NCI-H2171 (cell line): ENCODE measurements at places on chromosomes 5 and 9.
A peak's percentile ranks its signal among the peaks of the same experiment; 100 is the strongest.

DNA sequence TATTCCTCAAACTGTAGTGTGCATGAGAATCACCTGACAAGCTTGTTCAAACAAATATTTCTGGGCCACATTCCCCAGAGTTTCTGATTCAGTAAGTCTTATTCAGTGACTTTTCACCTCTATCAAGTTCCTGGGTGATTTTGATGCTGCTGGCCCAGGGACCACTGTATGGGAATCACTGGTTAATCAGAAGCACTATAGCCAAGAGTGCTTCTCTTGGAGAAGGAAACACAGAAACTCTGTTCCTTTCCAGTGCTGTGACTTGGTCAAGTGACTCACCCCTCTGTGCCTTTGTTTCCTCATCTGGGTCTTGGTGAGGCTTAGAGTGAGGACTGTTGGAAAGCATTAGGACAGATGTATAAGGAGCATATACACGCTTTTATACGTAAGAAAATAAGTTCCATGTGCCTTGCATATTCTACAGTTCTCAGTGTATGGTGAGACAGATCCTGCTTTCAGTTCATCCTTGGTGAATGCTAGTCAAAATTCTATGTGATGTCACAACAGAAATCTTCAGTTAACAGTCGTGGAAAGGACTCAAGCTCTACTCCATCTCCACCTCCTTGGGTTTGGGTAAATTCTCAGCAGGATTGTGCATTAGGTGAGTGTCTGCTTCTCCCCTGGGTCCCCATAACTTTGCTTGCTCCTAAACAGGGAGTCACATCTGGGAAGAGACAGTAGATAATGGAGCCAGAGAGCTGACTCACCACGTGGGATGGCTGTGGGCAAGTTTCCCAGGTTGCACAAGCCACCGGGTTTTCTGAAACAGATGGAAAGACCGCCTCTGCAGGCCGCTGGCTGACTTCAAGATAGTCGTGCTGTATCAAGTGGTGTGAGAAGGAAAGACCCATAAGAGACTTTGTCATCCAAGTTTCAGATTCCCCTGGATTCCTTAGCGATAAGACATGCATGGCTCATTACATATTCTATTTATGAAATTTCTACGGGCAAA is 117.0 kb downstream of the NXNL2 start:
- DNase-seq = no peak

DNA sequence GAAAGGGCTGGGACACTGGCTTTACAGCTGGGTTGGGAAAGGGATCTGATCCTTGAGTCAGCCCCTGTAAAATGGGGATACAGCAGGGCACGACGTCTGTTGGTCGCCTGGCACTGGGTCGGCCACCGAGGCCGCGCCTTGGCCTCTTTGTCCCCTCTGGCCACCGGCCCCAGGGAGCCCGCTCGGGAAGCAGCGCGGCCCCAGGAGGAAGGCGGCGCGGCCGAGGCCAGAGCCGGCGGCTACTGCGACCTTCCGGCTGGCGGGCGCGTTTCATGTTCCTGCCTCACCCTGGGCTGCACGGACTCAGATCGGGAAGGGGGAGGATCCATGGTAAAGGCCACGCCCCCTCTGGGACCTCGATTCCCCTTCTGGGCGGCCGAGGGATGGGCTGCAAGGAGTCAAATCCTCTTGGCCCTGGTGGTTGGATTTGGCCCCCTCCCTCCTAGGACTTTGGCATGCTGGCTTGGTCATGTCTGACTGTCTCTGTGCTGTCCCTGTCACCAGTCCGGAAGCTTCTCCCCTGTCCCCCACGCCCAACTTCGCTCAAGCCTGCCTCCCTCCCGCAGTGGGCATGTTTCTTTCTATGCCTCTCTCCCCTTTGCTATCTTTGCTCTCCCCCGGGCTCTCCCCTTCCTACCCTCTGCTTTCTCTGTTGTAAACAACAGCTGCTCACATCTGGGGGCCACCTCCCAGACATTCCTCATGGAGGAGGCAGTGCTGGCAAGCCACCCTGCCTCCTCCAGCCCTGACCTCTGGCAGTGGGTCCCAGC is 25.8 kb downstream of the FPGS start:
- no peak for DNase-seq

- no peak for DNase-seq
Measured at GRCh38 chr5:108046955-108047670, 334.8 kb downstream of the FBXL17 start.

DNA sequence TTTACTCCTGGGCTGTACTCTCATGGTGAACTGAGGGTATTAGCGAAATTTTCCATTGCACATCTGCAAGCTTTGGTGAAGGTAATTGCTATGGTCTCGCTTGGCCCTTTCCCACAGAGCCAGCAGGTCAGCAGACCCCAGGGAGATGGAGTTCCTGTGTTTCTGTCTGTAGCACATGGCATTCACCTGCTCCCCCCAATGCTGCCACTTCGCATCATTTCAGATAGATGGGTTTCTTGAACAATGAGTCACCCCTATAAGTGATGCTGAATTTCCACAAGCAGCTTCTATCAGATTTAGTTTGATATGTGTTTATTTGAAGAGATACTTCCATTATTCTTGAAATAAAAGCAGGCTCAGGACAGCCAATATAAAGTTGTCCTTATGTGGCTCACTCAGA is 117.8 kb downstream of the ERCC6L2 start:
- DNase-seq = no peak

GRCh38 chr5:142368529-142368928 is 43.7 kb upstream of the SPRY4 start:
- DNase-seq = no peak

- no peak for DNase-seq
Measured at GRCh38 chr5:56827049-56827448, 11.7 kb downstream of the MAP3K1 start.

GRCh38 chr9:133715866-133716563 is 22.1 kb downstream of the SARDH start:
- peak; percentile 53 for DNase-seq

- no peak for DNase-seq
Measured at GRCh38 chr5:68002836-68003235, 212.7 kb upstream of the PIK3R1 start.

DNA sequence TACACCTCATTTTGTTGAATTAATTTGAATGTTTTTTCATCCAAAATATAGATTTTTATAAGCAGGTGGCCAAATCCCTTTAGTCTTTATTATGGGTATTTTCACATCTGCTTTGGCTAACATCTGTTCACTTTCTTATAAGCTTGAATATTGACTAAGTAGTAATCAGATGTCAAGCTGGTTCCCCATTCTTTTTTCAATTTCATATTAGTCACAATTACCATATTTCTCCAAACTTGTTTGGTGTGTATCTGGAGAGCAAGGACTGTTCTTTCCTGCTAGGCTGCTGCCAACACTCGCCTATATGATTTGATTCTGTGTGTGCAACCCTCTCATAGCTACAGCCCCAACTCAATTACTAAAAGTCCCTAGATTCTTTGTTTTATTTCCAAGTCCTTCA is 608.5 kb downstream of the PSAT1 start:
- DNase-seq = no peak

- no peak for DNase-seq
Measured at GRCh38 chr5:11540112-11540511, 364.1 kb downstream of the CTNND2 start.

DNA sequence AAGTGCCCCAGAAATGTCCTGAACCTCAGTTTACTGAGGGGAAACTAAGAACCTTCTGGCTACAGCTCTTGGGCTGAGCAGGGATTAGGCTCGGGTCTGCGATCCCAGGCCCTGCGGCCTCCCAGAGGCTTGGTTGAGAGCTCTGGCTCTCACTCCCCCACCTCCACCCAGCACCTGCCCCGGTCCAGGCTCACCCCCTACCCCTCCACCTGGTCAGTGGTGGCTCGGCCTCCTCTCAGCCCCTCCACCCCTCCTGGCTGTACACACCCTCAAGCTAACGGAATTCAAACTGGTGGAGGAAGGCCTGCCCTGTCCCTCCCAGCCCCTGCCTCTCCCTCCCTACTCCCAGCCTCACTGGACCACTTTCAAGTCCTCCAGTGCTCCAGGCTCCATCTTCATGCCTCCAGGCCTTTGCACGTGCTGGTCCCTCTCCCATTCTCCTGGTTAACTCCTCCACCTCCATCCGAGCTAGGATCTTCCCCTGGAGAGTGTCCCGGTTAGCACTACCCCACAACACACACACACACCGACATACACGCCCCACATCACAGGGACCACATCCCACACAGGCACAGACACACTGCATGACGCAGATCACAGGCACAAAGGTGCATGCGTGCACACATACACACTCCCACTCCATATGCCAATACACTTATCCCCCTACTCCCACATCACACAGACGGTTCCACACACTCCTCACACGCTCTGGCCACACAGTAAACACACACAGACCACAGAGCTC is 130.9 kb downstream of the C9orf50 start:
- no peak for DNase-seq

GRCh38 chr5:42880496-42881150 is 68.9 kb upstream of the SELENOP start:
- DNase-seq = no peak

DNA sequence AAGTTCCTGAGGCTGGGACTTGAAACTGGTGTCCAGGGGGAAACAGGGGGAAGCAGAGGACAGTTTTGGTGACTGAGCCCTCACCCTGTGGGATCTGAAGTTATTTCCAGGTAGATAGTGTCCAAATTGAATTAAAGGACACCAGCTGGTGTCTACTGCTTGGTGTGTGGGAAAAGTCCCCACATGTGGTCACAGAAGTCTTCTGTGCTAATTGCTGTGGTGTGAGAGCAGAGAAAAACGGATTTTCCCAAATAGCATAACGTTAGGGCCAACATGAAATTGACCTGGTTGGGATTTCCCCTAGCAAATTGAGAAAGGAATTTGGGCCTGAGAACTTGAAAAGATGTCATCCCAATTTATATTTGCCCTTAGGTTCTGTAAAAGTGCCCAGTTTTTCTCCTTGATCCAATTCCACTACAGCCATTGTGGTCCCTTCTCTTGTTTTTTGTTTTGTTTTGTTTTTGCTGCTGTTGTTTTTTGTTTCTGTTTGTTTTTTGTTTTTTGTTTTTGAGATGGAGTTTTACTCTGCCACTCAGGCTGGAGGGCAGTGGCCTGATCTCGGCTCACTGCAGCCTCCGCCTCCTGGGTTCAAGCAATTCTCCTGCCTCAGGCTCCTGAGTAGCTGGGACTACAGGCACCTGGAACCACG is 5.6 kb upstream of the STARD4 start:
- DNase-seq = no peak

DNA sequence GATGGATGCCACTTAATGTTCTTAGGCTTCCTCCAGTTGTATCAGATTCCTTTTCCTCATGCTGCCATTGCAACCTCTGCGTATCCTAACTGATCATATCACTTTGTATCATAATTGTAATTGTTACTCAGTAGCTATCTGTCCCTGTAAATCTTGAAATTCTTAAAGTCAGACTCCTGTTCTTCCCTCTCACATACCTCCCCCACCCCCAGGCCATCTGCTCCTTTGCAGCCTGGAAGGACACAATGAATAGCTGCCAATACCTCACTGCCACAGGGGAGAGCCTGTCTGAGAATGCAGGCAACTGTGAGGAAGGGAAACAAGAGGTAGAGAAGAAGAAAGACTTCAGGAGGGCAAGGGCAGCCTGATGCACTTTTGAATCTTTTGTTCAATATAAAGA is 228.5 kb downstream of the ENC1 start:
- DNase-seq = peak; percentile 34

DNA sequence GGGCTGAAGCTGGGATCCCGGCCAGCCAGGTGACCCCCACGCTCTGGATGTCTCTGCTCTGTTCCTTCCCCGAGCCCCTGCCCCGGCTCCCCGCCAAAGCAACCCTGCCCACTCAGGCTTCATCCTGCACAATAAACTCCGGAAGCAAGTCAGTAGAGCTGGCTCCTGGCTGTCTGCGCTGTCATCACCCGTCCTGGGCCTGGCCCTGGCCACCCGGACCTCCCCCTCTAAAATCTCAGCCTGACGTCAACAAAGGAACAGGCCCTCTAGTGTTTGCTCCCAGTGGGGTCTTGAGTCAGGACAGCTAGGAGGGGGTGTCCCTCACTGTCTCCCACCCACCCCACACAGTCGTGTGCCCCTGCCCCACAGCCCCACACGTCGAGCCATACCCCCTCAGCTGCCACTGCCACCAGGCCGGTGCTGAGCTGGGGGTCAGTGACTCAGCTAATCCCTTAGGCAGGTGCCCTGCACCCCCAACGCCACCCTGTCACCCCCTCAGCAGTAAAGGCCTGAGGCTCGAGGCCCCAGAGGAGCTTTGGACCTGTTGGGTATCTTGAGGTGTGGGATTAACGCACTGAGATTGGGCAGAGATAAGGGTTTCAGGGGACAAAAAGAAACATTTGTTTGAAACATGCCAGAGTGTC is 1.1 kb upstream of the LCNL1 start:
- no peak for DNase-seq

DNA sequence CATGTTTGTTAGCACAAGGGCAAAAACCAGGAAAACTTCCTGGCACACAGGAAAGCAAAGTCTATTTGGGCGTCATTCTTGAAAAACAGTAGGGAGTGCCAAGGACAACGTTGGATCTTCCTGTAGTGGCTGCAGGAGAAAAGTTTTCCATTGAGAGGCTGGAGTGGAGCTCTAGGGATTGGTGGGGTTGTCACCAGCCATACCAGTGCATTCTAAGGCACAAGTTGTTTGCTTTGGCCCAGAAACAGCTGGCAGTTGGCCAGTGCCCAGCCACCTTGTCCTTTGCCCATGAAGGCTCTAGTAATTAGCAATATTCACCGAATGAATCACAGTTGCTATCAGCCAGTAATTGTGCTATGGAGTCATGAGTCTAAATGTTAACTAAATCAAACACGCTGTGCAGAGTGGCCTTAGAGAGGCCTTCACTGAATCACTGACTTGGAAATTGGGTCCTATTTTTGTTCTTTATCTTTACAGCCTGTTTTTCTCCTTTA is 26.4 kb downstream of the TNFSF15 start:
- DNase-seq = no peak

GRCh38 chr5:135183464-135183863 is 149.4 kb upstream of the PITX1 start:
- no peak for DNase-seq

- no peak for DNase-seq
Measured at GRCh38 chr5:126015235-126016181, 407.7 kb upstream of the GRAMD2B start.

GRCh38 chr5:96857454-96857853 is 18.8 kb upstream of the ERAP2 start:
- no peak for DNase-seq
